ENCODE measurements at places on chromosomes 12 and 14. TPM values are rescaled to one million over a fixed set of nuclear protein-coding genes. Genes with fewer than 3 reads are reported as not detected.

DNA sequence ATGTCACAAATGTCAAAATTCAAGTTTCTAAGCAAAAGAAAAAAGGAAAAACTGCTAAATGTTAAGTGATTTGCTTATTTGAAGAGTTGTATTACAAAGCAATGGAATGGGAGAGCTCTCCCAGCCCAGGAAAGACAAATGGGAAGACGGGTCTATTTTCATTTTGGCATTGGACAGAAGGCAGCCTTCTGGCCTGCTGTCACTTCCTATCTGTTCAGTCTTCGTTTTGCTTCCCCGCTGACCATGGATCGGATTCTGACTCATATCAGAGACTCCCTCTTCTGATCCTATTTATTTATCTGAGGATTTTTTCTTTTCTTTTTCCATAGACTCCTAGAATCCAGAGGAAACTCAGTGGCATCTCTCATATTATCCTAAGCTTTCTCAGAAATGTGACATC is 634.9 kb downstream of the DIO2 start:
- H3K4me1 ChIP-seq, result peaks cover 23% of the 10 kb centered on the region
- H3K4me3 ChIP-seq, result no peak overlapping the region
- no peak for DNase-seq
- no peaks in the 10 kb centered on the region for H3K27me3 ChIP-seq
- no peak overlapping the region for H3K27ac ChIP-seq

The RBP5 gene
- not detected for total RNA-seq

The INHBC gene
- total RNA-seq, result 0.18 TPM

DNA sequence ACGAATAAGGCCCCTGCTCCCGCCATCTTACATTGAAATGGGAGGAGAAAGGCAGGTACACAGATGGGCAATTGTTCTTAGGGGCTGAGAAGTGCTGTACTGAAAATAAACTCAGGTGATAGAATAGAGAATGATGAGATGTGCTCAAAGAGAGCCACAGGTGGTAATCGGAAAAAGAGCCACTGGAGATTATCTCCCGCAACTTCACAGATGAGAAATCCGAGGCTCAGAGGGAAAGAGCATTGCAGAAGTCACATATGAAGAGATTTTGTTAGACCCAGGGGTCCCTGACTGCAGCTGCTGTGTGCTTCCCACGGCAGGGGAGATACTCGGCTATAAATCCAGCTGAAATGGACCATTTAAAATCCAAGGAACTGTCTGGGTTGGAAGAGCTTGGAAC is 73.7 kb downstream of the PRIMA1 start:
- no peak overlapping the region for H3K27ac ChIP-seq
- DNase-seq, result no peak
- no peaks in the 10 kb centered on the region for H3K4me1 ChIP-seq

DNA sequence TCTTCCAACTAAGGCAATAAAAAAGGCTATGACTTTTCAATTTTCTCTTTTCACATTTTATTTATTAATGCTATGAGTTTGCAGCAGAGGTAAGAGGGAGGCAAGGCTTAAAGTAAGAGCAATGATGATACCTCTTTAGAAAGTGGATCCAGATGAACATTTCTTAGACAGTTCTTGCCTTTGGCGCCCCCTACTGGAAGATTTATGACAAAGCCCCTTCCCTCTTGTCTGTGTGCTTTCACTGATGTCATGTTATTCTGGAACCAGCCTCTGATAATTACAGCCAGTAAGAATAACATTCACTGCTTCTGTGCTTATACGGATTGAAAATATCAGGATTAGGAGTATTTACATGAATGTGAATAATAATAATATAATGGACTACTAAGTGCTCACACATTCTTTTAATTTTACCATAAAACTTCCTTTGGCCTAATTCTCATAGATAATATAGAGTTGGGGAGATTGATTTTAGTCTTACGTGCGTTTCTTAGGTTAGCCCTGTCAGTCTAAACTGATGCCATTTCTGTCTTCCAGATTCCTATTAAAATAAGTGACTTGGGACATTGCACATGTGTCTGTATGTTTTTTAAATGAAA is 1929.9 kb upstream of the SEL1L start:
- H3K4me1 ChIP-seq, result peaks cover 6% of the 10 kb centered on the region
- H3K27ac ChIP-seq, result no peak overlapping the region
- DNase-seq, result no peak

DNA sequence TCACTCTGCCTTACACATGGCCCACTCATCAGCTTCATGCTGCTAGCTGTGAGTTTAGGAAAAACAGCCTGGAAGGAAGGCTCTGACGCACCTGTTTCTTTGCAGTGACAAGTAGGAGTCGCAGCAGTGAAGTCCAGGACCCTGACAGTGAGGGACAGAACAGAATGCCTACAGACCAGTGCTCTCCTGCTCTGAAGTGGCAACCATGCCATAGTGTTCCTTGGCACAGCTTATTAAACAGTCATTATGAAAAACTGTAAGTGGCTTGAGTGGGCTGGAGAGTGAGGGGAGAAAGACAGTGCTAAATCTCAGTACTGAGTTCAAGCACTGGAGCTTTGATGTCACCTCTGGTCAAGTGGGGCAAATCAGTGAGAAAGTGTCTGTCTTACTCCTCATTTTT is 61.7 kb downstream of the MYRFL start:
- no peak overlapping the region for H3K27ac ChIP-seq
- no peaks in the 10 kb centered on the region for H3K4me1 ChIP-seq
- no peak overlapping the region for H3K4me3 ChIP-seq

DNA sequence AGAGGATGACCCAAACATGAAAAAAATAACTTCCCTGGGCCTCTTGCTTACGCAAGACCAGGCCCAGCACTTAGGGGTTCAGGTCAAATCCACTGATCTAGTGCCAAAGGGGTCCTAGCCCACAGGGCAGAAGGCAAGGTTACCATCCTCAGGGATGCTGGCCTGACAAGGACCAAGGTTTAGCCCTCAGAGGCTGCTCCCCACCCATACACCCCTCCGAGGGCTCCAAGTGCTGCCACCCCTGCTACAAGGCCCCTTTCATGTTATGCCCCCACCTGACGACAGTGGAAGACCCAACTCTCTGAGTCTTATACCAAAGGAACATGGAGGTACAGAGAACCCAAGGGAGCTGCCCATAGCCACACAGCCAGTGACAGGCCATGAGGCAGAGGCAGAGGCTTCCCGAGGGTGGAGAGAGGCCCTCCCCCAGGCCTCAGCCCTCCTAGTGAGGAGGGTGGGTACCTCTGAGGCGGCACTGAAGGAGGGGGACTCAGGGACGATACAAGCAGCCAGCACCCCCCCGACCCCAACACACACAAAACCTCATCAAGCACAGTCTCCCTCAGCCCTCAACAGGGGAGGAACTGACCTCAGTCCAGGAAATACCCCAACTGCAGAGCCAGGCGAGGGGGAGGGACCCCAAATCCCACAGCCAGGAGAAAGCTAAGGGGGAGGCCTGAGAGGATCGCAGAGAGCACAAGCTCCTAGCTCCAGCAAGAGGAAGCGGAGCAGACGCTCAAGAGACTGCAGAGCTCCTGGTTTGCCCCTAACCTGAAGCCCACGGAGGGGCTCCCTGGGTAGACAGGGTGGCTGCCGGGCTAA is 37.0 kb downstream of the ANAPC7 start:
- no peak for DNase-seq
- no peaks in the 10 kb centered on the region for H3K27me3 ChIP-seq
- H3K27ac ChIP-seq, result peak overlapping the region; percentile 27
- H3K4me1 ChIP-seq, result peaks cover 26% of the 10 kb centered on the region

DNA sequence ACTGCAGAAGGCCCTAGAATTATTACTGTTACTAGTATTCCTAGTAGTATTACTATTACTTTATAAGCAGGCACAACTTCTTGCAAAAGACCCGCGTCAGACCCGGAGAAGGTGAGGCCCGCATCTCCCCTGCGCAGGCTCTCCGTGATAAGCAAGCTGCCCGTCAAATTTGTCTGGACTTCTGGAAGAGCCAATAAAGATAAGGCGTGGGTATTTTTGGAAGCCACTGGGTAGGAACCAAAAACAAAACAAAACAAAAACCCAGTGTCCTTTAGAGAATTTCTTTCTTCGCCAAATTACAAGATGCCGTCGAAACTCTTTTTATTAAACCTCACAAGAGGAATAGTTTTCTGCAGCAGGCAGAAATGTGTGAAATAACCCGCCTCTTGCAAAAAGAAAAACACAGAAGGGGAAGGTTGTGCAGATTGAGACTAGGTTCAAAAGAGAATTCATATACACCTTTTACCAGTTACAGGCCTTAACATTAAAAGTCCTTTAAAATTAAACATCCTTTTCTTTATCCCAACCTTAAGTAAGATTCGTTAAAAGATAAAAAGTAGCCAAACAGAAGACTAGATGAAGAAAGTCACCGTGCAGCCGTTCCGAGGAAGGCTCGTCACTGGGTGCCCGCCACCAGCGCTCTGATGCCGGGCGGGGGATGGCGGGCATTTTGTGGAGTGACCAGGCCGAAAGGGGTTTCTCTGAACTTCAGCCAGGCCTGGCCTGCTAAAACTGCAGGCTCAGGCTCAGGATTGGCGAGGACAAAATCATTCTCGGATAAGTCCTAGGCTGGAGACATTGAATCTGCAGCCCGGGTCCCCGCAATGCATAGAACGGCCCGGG is 1.6 kb downstream of the TBX5 start:
- no peaks in the 10 kb centered on the region for H3K4me1 ChIP-seq
- no peak overlapping the region for H3K27ac ChIP-seq
- DNase-seq, result no peak
- H3K27me3 ChIP-seq, result peaks cover 40% of the 10 kb centered on the region
- H3K4me3 ChIP-seq, result no peak overlapping the region

GRCh38 chr14:37844614-37845013 is 249.2 kb downstream of the TTC6 start:
- H3K27me3 ChIP-seq, result no peaks in the 10 kb centered on the region
- no peak overlapping the region for H3K27ac ChIP-seq
- no peaks in the 10 kb centered on the region for H3K36me3 ChIP-seq
- no peaks in the 10 kb centered on the region for H3K4me1 ChIP-seq
- DNase-seq, result no peak

DNA sequence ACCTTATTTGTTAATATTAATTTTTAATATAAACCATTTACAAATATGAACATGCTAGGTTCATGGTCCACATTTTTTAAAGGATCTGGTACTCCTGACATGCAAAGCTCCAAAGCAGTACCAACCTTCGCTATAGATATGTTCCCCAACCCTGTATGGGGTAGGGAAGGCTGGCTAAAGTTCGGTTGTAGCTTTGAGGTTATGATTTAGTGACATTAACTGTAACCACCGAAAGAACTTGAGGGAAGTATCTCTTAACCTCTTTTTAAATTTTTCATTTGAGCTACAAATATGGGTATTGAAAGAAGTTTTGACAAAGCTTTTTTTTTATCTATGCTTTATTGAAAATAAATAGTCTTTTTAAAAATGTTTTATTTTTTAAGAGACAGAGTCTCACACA is 115.5 kb downstream of the DYRK2 start:
- peaks cover 11% of the 10 kb centered on the region for H3K4me1 ChIP-seq
- H3K36me3 ChIP-seq, result no peaks in the 10 kb centered on the region
- H3K27me3 ChIP-seq, result no peaks in the 10 kb centered on the region

DNA sequence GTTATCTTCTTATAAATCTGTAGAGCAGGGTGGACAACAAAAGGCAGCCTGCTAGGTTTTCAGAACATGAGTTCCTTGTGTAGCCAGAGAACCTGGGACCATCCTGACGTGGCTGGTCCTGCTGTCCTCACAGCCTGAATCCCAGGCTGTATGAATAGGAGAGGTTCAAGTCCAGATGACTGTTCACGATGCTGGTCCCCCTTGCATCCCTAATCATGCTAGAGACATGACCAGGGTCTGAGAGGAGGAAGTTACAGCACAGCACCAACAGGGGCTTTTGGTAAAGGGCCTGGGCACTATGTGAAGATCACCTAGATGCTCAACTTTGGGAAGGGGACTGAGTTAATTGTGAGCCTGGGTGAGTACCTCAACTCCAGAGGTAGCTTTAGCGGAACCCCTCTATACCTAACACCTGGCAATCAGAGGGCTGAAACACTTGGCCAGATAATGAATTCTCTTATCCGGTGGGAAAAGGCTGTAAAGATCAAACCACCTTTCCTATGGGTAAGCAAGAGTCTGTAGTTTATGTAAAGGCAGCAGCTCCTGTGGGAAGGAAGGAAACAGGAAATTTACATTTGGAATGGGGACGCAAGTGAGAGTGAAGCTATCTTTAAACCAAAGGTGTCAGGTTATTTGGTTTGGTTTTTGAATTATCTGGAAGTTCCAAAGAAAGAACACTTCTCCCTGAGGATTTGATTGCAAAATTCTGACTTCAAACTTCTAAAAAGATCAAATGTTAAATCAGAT is 112.8 kb downstream of the DAD1 start:
- H3K36me3 ChIP-seq, result no peaks in the 10 kb centered on the region
- no peak overlapping the region for H3K27ac ChIP-seq
- H3K27me3 ChIP-seq, result no peaks in the 10 kb centered on the region
- DNase-seq, result no peak
- no peak overlapping the region for H3K4me3 ChIP-seq
- H3K4me1 ChIP-seq, result peaks cover 62% of the 10 kb centered on the region

DNA sequence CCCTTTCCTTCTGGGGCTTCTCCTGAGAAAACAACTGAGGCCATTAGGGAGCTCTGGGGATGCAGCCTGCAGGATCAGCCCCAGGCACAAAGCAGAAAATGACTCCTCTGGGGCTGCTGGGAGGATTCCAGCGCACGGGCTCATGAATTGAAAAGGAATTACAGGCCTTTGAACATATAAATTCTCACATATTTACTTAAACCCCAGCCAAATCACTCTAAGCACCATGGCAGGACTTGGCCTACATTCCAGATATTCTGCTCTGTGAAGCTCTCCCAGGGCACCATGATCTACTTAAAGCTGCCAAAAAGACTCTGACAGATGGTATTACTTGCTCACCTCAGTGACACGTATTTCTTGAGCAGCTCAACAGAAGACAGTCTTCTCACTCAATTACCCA is 87.2 kb downstream of the ZFC3H1 start:
- DNase-seq, result no peak
- H3K4me1 ChIP-seq, result no peaks in the 10 kb centered on the region
- no peak overlapping the region for H3K27ac ChIP-seq
- H3K4me3 ChIP-seq, result no peak overlapping the region
- no peaks in the 10 kb centered on the region for H3K36me3 ChIP-seq

The SNAPC1 gene
- 21.4 TPM for total RNA-seq

The PRICKLE1 gene
- total RNA-seq, result 3.3 TPM

The OLR1 gene
- total RNA-seq, result 32.4 TPM

GRCh38 chr12:106247674-106248311 is at the start of gene CKAP4:
TSS of gene CKAP4 (minus strand) at chr12:106248020. CDS start at chr12:106247851, 169 bp downstream.
- no peaks in the 10 kb centered on the region for H3K27me3 ChIP-seq
- peaks cover 31% of the 10 kb centered on the region for H3K4me1 ChIP-seq
- peak; percentile 83 for DNase-seq
- peak within 1 kb of the TSS; percentile 89 for H3K27ac ChIP-seq
- H3K4me3 ChIP-seq, result peak within 1 kb of the TSS; percentile 97

DNA sequence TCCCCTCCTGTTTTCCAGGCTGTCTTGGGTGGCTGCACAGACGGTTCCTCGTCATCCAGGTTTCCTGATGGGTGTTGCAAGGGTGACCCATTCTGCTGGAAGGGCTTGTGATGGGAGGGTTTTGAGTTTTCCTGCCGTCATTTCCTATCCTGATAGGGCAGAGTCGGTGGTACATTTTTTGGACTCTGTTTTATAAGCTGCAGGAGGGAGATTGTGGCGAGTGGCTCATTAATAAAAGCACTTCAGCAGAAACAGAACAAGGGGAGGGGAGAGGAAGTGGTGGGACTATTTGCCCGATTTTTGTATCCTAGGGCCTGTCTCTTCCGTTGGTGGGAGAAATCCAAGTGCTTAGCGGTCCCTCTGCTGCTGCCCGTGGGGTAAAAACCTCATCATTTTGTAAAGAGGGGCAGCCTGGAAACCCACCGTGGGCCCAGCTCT is 40.0 kb downstream of the TSPAN9 start:
- no peaks in the 10 kb centered on the region for H3K36me3 ChIP-seq
- H3K27me3 ChIP-seq, result no peaks in the 10 kb centered on the region
- no peak for DNase-seq

The CLEC14A gene
- not detected for total RNA-seq

GRCh38 chr12:51429700-51430099 is 5.1 kb downstream of the SLC4A8 start:
- no peak overlapping the region for H3K27ac ChIP-seq
- peaks cover 19% of the 10 kb centered on the region for H3K4me1 ChIP-seq
- H3K36me3 ChIP-seq, result 0 out of 2 replicates have a peak, but pooled peaks cover 2% of the 10 kb centered on the region
- no peak overlapping the region for H3K4me3 ChIP-seq

Data from SJSA1 (cell line).